Activated T-helper 2 cell treated with anti-CD3 and anti-CD28 coated beads, Interferon-gamma antibody, Interleukin-2, Interleukin-4, amounts not matched to agents 10 μg/mL and 5 μg/mL and 100 μg/mL, durations not matched to agents 14 hours and 24 hours and 36 hours (primary cell): ENCODE measurements at places on chromosomes 4 and X.

DNA sequence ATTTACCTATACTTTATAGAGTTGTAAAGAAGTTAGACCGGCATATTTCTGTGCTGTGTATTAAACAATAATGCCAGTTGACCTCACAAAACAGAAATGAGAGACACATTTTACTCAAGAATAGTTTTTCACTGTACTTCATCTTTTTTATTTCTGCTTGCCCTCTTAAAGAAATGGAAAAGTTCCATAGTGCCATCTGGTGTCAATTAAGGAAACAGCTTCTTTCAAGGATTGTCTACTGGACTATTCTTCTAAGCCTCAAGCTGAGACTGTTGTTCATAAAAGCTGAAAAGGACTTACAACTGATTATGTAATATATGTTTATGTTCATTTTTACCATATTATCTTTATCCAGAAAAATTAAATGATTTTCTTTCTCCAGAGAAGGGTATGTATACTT, 1523.7 kb downstream of the ARAP2 start:
- DNase-seq: no peak

GRCh38 chr4:65983061-65983460, 312.8 kb upstream of the EPHA5 start:
- DNase-seq: no peak

GRCh38 chr4:82591592-82591991, 29.8 kb upstream of the TMEM150C start:
- no peak for DNase-seq

GRCh38 chrX:41759817-41760216, 35.8 kb downstream of the GPR82 start:
- no peak for DNase-seq

GRCh38 chr4:190014771-190015537, 12.1 kb downstream of the FRG2 start:
- DNase-seq: no peak

DNA sequence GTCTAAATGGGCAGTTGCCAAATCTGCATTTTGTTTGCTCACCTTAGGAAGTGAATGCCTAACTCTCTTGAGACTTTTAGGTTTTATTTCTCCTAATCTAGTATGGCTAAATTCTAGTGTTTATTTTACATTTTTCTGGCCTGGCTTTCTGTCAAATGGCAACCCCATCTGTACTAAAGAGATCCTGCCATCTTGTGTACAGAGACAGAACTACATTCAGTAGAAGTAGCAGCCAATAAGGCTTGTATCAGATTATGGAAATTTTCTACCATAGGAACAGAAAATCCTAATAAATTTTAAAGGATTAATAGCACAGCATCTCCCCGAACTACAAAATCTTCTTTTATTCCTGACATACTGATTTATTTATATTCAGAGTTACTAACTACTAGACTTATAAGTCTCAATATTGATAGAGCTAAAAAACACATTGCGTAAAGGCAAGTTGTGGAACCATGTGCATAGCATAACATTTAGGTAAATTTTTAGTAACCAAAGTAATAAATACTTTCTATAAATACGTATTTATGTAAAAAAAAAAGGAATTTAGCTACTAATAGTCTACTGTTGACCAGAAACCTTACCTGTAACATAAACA, 45.5 kb downstream of the TMEM144 start:
- DNase-seq: no peak

DNA sequence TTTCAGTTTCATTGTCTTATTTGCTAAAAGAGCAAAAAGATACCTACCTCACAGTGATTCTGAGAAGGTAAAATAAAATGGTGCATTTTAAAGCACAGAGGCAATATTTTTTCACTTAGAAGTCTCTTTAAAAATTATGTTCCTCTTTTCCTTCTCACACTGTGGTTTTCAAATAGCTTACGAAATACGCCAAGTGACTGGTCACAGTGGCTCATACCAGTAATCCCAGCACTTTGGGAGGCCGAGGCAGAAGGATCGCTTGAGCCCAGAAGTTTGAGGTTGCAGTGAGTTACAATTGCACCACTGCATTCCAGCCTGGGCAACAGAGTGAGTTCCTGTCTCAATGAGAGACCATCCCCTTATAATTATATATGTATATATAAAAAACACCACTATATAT, 372.6 kb downstream of the FBXO8 start:
- no peak for DNase-seq

DNA sequence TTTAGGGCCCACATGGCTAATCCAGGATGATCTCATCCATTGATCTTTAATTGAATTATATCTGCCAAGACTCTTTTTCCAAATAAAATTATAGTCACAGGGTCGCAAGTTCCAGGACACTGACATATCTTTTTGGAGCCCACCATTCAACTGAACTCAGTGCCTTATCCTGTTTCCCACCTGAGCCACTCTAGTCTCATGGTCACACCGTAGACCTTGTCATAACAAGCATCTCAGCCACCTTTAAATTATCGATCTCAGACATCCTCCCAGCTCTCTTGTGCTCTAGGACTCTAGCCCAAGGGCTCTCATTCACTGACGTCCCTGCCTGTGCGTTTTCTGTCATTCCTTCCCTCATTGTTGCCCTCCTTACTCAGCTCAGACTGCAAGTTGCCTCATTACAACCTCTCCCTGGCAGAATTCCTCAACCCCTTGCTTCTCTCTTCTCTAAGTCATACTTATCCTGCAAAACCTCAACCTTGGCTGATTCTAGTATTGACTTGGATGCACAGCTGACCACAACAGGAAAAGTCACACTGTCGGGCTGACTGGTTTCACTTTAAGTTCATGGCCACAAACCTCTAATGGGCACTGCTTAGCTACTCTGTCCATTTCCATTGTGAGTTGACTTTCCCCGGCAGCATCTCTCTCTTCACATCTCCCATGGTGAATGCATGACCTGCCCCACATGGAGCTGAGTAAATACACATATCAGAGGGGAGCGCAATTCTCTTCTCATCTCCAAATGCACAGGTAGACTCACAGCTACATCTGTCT, 91.0 kb upstream of the TRIM2 start:
- no peak for DNase-seq
